ENCODE measurements at places on chromosomes 7 and 10.
A peak's percentile ranks its signal among the peaks of the same experiment; 100 is the strongest.

DNA sequence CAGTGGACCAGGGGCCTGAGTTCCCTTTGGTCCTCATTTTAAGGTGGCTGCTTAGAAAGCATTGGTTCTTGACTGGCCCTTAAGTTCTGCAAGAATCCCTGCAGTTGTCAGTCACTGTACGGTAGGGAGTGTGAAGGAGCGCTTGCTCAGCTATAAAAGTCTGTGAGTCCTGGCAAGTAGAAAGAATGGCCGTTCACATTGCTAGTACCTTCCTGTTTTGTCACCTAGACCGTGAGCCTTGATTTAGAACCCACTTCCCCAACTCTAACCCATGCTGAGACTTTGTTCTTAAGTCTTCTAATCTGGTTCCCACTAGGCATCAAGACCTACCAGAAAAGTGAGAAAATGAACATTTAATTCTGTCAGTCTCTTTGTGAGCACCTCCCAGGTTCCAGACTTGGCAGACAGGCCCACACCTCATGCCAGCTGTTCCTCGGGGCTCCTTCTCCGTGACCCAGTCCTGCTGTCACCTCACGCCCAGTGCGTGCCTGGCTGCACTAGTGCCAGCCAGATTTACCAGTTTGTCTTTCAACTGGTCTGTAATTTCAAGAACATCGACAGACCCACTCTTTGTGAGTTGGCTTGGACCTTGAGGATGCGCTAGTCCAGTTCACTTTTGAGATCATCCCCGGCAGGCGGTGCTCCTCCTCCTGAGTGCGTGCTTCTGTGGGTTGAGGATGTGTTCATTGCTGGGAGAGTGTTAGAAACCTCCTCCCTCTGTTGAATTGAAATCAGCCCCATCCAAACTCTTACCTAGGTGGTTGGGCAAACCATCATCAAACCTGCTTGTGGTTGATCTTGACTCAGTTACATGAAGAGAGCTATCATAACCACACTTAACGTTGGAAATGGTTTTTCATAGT, 78.5 kb downstream of the SHH start:
- DNase-seq, result no peak

DNA sequence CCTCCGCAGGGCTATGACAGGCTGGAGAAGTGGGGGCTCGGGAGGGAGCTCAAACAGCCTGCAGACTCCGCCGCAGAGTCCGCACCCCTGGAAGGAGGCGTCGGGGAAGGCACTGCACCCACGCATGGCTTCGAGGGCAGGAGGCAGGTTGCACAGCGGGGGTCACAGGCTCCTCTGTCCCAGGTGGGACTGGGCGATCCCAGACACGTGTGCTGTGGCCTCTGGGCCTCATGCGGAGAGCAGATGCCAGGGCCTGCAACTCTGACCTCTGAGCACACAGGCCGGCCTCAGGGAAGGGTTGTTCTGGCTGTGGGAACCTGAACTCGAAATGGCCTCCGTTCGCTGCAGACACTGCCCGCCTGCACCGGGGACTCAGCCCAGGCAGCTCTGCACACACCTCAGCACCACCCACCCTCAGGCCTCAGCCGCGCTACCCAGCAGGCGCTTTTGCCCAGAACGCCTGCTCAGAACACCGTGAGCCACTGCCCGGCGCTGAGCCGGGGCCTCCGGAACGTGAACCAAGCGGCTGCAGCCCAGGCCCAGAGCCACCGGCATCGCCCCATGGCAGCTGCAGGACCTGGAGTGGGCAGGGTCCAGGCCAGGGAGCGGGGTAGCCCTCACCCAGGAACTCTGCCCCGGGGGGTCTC, 71.8 kb upstream of the ADGRA1 start:
- no peak for DNase-seq

GRCh38 chr7:197413-198335, 5.3 kb downstream of the FAM20C start:
- no peak for DNase-seq

DNA sequence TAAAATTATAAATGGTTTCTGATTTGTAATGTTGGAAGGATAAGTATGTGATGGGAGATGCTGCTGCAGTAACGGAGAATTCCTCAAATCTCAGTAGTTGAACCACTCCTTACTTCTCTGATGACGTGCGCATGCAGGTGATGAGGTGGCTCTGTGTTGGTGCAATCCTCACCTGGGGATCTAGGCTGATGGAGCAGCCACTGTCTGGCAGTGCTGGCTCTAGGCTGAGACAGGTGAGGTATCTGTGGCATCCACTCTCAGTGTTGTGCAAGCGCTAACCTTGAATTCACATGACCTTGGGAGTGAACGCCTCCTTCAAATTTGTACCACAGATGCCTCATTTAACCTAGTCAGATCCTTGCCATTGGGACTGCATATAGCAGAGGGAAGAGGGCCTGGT, 35.0 kb downstream of the LHFPL3 start:
- no peak for DNase-seq

DNA sequence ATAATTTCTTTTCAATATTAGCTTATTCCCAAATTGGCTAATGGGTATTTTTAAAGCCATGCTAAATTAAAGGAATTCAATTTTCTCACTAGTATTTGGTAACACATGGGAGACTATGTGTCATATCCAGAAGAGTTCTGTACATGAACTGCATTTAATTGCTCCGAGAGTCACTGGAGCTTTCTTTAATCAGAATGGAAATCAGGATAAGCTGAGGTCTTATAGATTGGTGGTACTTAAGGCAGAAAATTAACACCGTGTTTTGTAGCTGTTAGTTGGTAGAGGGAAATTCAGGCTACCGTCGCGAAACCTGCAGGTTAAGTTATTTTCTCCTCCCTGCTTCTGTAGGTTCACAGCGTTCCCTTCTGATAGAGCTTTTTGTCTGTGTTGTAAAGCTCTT, at the start of gene WEE2:
Gene WEE2 (plus strand): TSS at position 3 of the 400 bp plus-strand sequence. CDS start 406 bp downstream, outside the sequence.
- no peak for DNase-seq

- no peak for DNase-seq
Observed at GRCh38 chr10:75466886-75467285, 35.5 kb downstream of the LRMDA start.

DNA sequence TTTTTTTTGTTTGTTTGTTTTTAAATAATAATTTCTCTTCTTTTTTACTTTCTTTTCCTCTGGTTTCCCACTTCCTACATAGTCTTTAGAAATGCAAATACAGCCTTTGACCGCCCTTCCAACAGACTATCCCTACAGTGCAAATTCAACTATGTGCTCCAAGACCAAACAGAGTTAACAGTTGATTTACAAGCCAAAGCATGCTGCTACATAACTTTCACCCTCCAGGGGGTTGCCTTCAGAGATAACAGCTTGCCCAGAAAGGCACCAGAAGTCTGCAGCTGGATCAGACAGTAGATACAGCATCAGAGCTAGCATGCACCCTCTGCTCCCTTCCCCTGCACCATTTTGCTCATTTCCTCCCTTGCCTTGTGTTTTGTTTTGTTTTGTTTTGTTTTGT, 539.0 kb downstream of the ZWINT start:
- no peak for DNase-seq

GRCh38 chr10:62610649-62611229, 193.8 kb upstream of the ADO start:
- peak; percentile 14 for DNase-seq

- DNase-seq, result no peak
Observed at GRCh38 chr7:151251328-151251688, 2.8 kb upstream of the SMARCD3 start.

GRCh38 chr10:113137941-113138685, 188.1 kb downstream of the TCF7L2 start:
- DNase-seq, result no peak

- DNase-seq, result peak; percentile 53
Observed at GRCh38 chr7:69932034-69932628, 333.9 kb downstream of the AUTS2 start.

DNA sequence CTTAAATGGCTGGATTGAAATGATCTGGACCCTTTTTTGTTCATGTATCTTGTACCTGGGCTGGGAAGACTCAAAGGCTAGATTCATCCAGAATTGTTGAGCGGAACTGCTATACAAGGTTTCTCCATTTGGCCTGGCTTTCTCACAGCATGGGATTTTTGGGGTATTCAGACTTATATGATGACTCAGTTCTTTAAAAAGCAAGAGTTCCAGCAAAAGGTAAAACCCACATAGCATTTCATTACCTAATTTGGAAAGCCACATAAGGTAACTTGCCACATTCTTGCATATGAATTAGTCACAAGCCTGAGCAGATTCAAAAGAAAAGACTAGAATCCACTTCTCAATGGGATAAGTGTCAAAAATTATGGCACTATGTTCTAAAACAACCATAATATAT, 137.4 kb downstream of the HGF start:
- no peak for DNase-seq

DNA sequence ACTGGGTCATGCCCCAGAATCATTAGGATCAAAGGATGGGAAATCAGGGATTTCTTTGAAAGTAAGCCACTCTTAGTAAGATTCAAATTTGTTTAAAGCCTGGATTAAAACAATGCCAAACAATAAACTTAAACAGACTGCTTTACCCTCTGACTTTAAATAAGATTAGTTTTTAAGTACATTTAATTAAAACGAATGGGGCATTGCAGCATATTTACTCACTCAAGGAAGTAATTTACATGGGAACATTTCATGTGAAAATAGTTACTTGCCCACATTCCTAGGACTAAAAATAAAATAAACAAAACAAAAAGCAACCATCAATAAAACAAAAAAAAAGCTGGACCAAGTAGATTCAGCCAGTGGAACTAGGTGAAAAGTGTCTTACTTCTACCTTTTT, 7.8 kb downstream of the ABLIM1 start:
- DNase-seq, result no peak

DNA sequence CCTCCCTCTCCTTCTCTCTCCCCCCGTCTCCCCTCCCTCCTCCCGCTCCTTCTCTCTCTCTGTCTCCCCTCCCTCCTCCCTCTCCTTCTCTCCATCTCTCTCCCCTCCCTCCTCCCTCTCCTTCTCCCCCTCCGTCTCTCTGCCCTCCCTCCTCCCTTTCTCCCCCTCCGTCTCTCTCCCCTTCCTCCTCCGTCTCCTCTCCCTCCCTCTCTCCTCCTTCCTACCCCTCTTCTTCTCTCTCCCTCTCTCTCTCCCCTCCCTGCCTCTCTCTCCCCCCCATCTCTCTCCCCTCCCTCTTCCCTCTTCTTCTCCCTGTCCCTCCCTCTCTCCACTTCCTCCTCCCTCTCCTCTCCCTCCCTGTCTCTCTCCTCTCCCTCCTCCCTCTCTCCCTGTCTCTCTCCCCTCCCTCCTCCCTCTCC, 32.2 kb downstream of the AP5Z1 start:
- DNase-seq, result no peak

DNA sequence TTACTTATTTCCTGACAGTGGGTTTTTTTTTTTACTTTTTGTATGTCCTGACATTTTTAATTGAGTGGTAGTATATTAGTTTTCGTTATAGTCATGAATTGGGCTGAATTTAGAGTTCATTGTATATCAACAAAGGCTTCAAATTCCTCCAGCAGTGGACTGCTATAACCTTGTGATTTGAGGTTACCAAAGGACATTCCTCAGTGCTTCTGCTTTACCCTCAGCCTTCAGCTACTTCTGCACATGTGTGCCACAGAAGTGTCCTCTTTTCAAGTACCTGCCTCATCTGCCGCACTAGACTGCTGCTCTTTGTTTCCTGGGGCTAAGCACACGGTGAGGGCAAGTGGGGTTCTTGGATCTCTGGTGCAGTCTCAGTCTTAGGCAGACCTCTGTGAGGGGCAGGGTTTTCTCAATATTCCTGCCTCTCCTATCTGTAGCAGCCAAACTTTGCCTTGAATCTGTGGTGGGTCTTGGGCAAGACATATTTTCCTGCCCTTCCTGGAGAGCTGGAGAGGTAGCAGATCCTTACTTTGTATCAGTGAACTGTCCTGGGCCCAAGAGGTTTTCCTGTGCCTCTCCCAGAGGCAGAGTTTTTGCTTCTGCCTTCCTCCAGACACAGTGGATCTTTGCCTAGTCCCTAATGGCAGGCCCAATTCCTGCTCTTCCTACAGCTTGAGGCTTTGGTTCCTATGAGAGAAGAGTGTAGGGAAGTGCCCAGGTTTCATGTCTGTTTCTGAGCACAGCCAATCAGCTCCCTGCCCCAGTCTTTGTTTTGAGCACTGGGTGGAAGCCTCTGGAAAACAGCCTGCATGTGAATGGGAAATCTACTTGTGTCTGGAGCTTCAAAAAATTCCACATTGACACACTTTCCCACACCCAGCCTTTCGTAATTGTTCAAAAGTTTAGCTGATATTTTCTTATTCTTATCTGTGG, 39.0 kb upstream of the STRIP2 start:
- DNase-seq, result no peak

DNA sequence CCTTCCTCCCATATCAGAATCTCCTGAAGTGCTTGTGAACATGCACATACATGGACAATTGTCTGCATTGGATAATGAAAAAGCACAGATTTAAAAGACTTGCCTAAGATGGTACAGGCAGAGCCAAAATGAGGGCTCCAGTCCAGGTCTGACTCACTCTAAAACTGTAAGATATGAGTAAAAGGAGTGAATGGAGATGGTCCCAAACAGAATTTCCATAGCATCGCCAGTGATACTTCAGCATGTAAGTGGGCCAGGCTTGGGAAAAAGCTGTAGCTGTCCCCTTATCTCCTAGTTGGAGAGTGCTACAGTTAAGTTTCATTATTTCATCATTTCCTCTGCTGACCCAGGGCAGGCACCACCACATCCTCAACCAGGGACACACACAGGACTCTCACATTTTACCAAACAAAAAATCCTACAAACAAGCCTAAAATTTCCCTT, 26.4 kb upstream of the IL6 start:
- DNase-seq, result no peak

- DNase-seq, result no peak
Observed at GRCh38 chr10:86500846-86501245, 20.7 kb downstream of the WAPL start.

DNA sequence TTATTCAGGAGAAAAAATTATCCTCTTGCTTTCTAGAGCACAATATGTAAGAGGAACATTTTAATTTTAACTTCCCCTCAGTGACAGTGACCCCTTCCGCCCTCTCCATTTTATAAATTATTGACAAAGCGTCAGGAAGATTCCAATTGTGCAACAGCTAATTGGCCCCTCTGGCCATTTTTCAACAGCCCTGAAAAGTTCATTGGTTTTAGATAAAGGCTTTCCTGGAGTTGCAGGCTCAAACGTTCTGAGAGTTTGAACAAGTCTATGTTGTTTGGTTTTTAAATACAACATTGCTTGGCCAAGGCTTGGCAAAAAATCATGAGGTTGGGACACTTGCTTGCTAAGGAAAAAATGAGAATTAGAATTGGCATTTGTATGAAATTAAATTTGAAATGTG, 422.2 kb upstream of the ANKRD30A start:
- no peak for DNase-seq

DNA sequence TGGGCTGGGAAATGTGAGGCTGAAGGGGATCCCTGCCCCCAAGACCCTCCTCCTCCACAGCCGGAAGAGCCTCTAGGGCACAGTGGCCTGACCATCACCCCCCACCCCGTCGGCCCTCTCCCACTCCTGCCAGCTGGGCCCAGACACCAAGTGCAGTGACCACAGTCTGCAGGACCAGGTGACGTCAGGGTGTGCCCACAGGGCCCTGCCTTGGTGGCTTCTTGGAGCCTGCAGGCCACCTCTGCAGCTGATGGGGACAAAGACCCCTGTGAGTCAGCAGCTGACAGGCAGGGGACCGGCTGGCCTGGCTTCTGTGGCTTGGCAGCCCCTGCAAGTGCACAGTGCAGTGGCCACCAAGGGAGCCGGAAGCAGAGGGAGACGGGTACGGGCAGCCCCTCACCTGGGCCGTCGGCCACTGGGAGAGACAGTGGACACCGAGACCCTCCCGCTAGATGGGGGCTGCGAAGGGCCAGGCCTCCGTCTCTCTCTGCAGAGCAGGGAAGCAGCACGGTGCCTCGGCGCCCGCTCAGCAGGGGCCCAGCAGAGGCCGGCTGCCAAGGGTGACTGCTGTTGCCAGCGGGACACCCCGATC, 274.6 kb downstream of the ELFN1 start:
- DNase-seq, result no peak

Data from NCI-H2081 treated with DMSO at 0.1 percent for 48 hours (cell line).